Lower lobe of right lung (tissue), 2 donors: ENCODE measurements at places on chromosomes 7 and 10.

GRCh38 chr10:30812018-30812851, 182.7 kb upstream of the LYZL2 start:
- DNase-seq = no peak

DNA sequence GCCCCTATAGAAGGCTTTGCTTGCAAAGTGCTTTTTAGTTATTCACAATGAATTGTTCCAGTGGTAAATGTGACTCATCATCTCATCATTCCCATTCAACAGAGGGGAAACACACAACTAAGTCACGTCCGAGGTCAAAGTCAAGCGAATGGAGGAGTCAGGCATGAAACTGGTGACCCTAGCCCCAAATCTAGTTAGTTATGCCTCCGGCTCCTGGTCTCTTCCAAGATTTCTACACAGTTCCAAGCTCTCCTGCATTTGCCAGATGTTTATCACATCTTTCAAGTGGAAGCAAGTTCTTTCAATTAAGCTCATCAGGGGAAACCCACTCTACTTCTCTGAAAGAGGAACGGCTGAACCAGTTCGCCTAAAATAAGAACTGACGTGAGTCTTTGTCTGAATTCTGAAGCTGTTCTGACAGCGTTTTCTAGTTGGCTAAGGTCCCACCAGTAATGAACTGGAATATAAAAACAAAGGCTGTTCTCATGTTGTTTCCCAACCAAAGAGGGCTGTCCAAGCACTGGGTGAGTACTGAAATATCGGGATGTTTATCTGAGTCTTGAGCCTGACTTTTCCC, 140.9 kb upstream of the NRBF2 start:
- DNase-seq = no peak

- no peak for DNase-seq
These were observed 39.0 kb downstream of the PPP1R3C start for GRCh38 chr10:91593834-91594233.

GRCh38 chr7:92667816-92668535, 77.8 kb upstream of the FAM133B start:
- DNase-seq = no peak

GRCh38 chr7:108088729-108089128, 41.4 kb downstream of the LAMB4 start:
- DNase-seq = no peak

- DNase-seq = no peak
These were observed 218.8 kb upstream of the FRMD4A start for GRCh38 chr10:14549496-14549895.

DNA sequence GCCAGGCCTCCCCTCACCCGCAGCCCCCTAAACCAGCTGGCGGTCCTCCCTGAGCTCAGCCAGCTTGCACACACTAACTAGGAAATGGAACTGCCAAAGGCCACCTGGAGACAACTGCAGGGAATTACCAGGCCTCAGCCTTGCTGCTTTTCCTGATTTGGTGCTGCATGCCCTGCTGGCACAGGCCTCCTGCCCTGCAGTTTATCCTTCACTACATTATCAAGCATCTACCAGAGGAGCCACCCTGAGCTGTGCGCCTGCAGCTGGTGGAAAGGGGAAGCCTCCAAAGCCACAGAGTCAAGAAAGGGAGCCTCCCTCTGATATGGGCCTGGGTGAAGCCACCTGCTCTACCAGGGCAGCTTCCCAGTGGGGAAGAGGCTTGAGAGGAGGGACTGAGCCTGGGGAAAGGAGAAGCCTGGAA, 139.8 kb downstream of the GRID1 start:
- no peak for DNase-seq
